ENCODE measurements at places on chromosomes 11 and 22.
A peak's percentile ranks its signal among the peaks of the same experiment; 100 is the strongest.

GRCh38 chr22:45966895-45967365, 10.0 kb downstream of the WNT7B start:
- DNase-seq = no peak

GRCh38 chr11:2929950-2930703, 907 bp upstream of the PHLDA2 start:
- peak; percentile 63 for DNase-seq

GRCh38 chr11:73280626-73281025, 8.5 kb downstream of the P2RY6 start:
- no peak for DNase-seq

GRCh38 chr22:31083923-31084810, 3.0 kb downstream of the SMTN start:
- no peak for DNase-seq

DNA sequence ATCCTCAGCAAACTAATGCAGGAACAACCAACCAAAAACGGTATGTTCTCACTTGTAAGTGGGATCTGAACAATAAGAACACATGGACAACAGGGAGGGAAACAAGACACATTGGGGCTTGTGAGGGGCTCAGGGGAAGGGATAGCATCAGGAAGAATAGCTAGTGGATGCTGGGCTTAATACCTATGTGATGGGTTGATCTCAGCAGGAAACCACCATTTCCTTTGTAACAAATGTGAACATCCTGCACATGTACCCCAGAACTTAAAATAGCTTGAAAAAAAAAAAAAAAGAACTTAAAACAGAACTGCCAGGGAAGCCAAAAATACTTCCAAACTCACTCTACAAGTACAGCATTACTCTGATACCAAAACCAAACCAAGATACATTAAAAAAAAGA, 33.8 kb downstream of the CASP4 start:
- DNase-seq = no peak

DNA sequence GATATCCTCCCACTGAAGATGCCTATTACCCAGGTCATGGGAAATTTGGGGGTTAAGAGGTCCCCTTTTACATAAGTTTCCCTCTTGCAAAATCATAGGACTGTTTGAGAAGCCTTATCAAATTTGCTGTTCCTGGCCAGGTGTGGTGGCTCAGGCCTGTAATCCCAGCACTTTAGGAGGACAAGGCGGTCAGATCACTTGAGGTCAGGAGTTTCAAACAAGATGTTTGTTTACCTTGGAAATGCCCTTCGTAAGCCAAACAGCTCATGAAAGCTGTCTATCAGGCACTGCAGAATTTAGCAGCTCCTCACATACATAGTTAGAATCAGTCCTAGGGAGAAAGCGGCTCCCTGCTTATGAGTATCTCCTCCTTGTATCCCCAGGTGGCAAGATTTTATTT, 4.9 kb upstream of the EI24 start:
- no peak for DNase-seq

DNA sequence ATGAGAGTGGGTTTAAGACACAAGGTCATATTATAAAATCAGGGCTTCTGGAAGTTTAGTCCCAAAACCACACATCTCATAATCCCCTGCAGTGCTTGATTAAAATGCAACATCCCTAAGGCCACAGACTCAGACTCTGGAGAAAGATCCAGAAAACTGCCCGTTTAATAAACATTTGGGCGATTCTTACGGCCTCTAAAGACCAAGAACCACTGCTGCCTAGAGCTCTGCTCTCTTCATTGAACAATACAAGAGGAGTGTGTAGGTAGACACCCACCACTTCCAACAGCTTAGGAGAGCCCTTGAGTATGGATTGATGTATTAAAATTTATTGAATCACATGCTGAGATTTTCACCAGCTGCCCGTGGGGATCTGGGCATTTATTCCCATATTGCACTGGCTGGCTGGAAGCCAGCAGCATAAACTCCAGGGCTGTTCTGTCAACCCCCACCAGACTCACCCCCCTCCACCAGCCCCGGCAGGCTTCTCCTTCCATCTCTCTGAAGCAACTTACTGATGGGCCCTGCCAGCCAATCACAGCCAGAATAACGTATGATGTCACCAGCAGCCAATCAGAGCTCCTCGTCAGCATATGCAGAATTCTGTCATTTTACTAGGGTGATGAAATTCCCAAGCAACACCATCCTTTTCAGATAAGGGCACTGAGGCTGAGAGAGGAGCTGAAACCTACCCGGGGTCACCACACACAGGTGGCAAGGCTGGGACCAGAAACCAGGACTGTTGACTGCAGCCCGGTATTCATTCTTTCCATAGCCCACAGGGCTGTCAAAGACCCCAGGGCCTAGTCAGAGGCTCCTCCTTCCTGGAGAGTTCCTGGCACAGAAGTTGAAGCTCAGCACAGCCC, 749 bp upstream of the BEST1 start:
- peak; percentile 46 for DNase-seq

- peak; percentile 85 for DNase-seq
Observed at GRCh38 chr11:61270354-61271076, 24.6 kb downstream of the VWCE start.

DNA sequence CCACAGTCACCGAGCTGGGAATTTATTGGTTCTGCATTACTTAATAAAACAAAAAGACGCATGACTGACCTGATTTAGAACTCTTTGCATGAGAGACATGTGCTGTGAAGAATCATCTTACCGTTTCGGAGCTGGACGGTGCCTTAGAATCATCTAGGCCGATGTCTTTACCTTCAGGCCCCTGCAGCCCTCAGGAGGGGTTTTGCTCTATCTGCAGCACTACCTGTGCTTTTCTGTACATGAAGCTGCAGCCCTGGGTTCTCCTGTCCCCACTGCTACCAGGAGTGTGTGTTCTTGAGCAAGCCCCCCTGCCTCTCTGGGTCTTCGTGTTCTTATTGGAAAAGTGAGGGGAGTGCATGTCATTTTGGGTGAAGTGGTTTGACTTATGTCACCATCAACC, 94.0 kb upstream of the OR4B1 start:
- DNase-seq = no peak

GRCh38 chr22:43308060-43308830, 34.9 kb downstream of the SCUBE1 start:
- no peak for DNase-seq

DNA sequence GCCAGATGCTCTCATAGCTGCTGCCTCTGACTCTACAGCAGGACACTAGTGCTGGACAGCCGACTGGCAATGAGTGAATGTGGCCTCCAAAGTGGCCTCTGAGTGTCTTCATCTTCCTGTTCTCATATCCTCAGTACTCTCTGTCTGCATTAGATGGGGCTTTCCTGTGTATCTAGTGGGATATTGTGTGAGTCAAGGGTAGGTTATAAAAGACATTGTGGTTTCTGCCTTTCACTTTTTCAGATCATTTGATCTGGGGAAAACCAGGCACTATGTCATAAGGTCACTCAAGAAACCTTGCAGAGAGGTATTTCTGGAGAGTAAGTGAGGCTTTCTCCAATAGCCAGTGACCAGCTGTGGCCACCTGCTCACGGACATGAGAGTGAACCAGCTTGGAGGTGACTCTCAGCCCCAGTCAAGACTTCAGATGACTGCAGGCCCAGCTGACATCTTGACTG, 333.6 kb upstream of the NCAM1 start:
- no peak for DNase-seq

DNA sequence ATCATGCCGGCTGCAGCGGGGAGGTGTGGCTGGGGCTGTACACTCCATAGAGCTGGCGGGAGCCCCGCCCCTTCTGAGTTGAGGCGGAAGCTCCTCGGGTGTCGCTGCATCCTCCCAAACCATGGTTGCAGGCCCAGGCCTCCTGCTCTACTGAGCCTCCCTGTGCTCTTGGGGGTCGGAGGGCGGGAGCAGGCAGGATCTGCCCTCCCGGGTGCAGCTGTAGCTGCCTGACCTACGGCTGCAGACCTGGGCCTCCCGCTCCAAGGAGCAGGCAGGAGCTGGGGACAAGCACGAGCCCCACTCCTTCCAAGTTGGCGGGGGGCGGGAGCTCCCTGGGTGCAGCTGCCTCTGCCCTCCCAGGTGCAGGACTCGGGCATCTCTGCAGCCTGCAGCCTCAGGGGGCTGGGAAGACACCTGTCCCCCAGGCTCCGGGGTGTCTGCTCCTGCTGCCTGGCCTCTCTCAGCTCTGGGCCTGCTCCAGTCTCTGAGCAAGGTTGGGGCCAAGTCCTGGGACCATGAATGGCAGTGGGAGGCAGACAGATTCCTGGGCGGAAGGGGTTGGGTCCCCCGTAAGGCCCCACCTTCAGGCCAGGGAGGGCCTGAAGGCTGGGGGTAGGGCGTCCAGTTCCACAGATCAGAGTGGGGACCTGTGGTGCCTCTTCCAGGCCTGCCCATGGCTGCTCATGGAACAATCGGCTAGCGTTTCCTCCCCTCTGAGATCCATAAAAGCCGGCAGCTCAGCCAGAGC, 46.4 kb upstream of the SC5D start:
- no peak for DNase-seq

DNA sequence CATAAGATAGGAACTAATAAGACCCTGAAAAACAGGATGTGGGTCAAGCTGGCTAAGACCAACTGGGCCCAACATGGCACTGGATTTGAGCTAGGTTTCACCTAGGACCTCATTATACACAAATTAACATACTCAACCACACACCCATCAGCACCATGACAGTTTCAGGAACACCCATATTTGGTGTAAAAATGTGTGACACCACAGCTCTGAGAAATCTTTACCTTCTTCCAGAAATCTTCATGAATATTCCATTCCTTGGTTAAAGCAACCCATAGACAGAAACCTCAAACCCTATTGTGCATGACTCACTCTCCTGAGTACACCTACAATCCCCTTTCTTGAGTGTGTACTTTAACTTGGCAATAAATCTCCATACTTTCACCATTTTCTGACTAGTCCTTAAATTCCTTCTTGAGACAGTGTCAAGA, 378.8 kb downstream of the DYNC2H1 start:
- DNase-seq = peak; percentile 34

DNA sequence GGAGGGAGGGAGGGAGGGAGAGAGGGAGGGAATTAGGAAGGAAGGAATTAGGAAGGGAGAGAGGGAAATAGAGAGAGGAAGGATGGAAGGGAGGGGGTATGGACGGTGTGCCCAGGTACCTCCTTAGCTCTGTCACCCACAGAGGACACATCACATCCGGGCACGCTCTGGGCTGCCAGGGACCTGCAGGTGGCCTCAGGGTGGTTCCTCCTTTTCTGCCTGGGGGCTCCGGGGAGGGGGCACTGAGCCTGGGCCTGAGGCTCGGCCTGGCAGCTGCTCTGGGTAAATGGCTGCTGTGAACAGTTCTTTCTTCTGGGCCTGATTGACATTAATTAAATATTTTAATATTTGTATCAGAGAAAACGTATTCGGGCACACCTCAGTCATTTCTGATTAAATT, 733.5 kb downstream of the BRD1 start:
- no peak for DNase-seq

DNA sequence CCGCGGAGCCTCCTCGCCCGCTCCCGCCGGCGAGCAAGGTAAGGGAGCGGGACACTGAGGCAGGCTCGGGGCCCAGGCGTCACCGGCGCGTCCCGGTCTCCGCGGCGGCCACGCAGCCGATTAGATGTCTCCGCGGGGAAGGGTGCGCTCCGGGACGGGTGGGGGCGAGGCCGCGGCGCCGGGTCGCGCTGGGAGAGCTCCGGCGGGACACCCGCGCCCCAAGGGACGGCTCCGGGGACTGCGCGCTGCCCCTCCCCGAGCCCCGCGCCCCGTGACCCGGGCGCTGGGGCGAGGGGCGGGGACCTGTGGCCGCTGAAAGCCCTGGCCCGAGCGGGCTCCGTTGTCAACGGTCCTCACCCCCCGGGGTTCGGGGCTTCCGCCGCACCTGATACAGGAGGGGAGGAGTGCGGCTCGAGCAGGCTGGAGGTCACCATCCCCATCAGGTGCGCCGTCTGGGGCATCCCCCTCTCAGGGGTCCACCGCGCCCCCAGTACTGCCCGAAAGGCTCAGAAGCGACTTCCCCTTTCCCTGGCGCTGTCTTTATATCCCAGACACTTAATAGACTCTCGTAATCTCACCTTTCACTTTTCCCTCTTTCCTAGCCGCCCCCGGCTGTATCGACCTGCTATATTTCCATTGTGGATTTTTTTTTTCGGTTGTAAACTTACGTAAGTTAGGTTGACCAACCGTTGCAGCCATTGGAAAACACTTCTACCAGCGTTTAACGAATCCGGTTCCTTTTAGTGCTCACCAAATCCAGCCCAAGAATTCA, 573 bp downstream of the PPFIA1 start:
- DNase-seq = peak; percentile 34

Data from activated CD4-positive, alpha-beta T cell treated with anti-CD3 and anti-CD28 coated beads, Interleukin-2, Interleukin-6, amounts not matched to agents 100 ng/mL and 50 ng/mL, durations not matched to agents 16 hours and 8 hours (primary cell).